Stimulated activated CD4-positive, alpha-beta T cell treated with anti-CD3 and anti-CD28 coated beads, TNF-alpha, amount 100 ng/mL, for 4 hours (primary cell): ENCODE measurements at places on chromosomes 12 and 14.

DNA sequence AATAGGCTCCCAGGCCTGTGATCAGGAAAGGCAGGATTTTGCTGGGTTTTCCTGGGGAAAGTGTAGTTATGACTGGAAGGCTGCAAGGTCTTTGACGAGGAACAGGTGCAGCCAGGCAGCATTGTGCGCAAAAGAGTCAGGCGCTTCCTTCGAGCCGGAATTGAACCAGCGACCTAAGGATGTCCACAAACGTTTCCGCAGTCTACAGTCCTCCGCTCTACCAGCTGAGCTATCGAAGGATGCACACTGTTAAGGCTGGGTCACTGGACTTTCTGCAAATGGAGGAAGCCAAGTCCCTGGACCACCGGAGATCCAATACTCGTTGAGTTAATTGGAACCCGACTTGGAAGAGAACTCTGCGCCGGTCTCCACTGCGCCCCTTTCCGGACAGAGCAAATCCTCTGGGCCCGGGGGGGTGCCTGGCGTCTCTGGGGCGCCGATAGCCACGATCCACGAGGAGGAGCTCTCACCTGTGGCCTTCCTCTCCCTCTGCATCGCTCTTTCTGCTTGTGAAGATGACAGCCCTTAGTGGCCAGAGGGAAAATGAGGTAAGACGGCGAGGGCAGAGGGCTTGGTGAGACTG is 18.4 kb upstream of the OR6S1 start:
- DNase-seq, result no peak

DNA sequence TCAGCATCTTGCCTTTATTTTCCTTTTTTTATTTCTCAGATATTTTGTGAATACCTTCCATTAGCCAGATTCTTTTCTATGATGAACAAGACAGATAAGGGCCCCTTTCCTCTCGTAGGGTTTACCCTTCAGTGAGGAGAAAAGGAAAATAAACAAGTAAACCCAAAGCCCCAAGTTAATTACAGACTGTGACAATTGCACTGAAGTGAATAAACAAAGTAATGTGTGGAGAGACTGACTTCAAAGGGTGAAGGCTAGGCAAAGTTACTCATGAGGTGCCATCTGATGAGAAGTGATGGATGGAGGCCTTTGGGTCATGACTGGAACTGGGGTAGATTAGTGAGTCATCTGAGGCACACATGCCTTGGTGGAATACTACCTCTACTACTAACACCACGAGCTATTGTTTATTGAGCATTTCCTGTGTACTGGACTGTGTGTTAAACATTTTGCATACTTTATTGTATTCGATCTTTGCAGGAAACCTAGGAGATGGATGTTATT is 143.4 kb upstream of the PRICKLE1 start:
- DNase-seq, result no peak

- no peak for DNase-seq
Observed at GRCh38 chr12:67925077-67925476, 64.2 kb upstream of the IFNG-AS1 start.

DNA sequence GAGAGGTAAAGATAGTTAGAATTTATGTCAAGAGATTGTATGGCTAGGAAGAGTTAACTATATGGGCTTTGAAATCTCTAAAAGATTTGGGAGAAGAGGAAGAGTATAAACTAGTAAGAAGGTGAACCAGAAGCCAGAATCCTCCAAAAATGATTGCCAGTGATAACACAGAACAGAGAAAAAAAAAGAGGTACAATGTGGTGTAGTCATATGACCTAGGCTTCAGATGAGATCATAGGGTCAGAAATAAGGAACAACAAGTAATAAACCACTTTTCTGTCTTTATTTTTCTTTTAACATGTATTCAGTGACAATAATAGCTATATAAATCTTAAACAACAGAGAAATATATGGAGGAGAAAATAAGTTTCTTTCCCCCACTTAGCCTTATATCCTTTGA is 2.0 kb upstream of the NECAP1 start:
- DNase-seq, result no peak

DNA sequence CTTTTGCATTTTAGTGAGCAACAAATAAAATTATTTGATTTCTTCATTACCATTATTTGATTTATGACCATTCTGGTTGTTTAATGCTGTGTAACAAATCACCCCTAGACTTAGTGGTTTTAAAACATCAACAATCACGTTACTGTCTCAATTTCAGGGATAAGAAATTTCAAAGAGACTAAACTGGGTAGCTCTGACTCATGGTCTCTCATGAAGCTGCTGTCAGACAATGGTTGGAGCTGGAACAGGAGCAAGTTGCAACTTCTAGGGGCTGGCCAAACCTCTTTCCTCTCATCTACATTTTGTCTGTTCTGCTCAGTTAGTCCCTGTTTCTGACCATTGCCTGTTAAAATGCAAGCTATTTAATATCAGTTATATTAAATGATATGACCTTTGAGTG is 517.0 kb downstream of the KCNH5 start:
- no peak for DNase-seq

DNA sequence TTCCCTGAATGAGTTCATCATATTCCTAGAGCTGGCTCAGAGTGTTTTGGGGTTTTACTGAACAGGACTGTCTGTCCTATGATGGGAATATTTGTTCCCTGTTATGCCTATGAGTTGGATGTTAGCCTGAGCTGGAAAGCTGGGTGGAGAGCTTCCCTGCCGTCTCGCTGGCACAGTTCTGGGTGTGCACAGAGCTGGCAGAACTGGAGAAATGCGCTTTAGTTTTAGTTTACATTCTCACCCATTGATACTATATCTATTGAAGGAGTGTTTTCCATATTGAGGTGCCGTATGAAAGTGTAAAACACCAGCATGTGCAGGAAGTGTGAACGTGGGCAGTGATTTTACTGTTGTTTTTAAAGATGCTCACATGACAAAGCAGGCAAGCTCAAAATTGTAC is 462.3 kb downstream of the EGLN3 start:
- DNase-seq, result no peak

GRCh38 chr12:25497021-25497420 is 56.1 kb downstream of the LMNTD1 start:
- no peak for DNase-seq

- no peak for DNase-seq
Observed at GRCh38 chr12:45666396-45666795, 63.1 kb upstream of the ARID2 start.

DNA sequence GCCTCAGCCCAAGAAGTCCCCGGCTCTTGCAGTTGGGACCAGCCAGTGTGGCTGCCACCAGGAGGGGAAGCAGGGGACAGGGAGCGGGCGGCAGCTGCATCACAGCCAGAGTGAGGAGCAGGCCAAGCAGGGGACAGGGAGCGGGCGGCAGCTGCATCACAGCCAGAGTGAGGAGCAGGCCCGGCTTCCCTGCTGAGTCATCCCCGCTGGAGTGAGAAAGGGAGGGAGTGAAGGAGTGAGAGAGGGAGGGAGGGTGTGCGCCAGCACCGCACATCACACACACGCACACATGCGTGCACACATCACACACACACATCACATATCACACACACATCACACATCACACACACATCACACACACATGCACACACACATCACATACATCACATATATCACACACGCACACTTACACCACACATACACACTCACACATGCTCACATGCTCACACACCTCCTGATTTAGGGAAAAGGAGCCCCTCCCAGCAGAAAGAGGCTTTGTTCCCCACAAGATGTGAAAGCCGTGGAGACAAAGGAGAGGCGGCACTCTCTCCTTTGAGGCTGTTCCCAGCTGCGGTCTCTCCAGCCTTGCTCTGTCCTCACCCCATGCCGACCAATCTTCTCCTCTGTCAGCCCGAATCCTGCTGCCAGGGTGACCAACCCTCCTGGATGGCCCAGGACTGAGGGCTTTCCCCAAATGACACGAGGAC is 16.7 kb upstream of the ZDHHC22 start:
- no peak for DNase-seq

- DNase-seq, result no peak
Observed at GRCh38 chr14:69010648-69011047, 31.5 kb upstream of the ACTN1 start.

GRCh38 chr12:93098077-93098476 is 169.0 kb upstream of the EEA1 start:
- peak; percentile 35 for DNase-seq

- peak; percentile 5 for DNase-seq
Observed at GRCh38 chr12:11545484-11546330, 103.8 kb upstream of the ETV6 start.

DNA sequence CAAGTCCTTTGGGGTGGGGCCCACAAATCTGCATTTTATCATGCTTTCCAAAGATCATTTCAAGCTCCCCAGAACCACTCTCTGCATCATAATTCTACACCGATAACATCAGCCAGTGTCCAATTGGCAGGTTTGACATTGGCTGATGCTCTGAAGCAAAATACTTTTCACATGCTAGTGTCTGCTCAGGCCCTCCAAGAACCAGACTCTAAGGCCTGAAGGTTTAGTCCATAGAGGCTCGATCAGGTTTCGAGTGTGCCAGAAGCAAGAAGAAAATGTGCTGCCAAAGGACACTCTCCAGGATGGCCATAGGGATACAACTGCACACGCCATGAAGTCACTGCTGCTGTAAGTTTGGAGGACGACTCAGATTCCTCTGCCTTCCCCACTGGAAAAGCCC is 280.3 kb downstream of the KSR2 start:
- DNase-seq, result no peak

- no peak for DNase-seq
Observed at GRCh38 chr12:41190338-41190737, 2.2 kb downstream of the PDZRN4 start.

GRCh38 chr12:121578230-121579189 is 2.3 kb downstream of the KDM2B start:
- DNase-seq, result no peak

- no peak for DNase-seq
Observed at GRCh38 chr12:19962192-19962591, 406.1 kb upstream of the PDE3A start.

GRCh38 chr14:75120541-75121291 is 6.1 kb downstream of the NEK9 start:
- DNase-seq, result no peak

GRCh38 chr12:15547063-15547462 is 224.8 kb downstream of the PTPRO start:
- no peak for DNase-seq

DNA sequence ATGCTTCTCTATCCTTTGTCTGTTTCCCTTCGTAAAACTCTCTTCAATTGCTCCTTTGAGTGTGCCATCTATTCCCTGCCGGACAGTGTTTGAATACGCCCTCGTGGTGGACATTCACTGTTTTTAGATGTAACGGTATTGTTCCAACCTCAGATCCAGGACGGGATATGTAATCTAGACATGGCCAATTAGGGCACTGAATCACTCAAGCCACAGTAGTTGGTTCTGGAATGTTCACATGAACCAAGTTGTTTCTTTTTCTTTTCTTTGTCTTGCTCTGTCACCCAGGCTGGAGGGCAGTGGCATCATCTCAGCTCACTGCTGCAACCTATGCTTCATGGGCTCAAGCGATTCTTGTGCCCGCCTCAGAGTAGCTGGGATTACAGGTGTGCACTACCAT is 204.2 kb upstream of the PLXNC1 start:
- no peak for DNase-seq

DNA sequence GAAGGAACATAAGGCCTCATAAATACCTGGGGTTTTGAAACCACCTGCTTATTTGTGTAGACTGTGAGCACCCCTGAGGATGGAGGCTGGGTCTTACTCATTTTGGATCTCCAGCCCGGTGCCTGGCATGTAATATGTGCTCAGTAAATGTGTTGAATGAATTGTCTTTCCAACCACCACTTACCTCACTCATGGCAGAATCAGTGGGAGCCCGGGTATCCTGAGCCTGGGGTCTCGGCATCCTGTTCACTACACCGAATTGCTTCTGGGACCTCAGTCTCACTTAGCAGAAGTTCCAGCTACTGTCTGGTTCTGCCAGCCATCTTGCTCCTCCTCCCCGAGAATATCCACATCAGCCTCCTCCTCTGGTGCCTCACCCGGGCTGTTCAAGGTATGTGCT is 43.0 kb upstream of the CCND2 start:
- DNase-seq, result no peak

DNA sequence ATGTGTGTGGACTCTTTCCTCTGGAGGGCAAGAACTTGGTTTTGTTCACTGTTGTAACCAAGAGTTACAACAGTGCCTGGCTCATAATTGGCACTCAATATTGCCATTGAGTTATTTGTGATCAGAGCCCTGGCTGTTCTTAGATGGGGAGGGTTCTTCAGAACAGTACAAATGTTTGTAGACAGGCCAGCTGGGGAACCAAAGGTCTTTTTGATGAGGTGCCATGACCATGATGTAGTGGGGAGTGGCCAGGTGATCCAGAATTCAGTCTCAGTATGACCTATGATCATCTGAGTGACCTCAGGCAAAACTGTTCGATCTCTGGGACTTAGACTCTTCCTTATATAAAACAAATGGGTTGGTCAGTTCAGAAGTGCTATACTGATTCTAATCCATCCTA is 3.3 kb upstream of the PRKAB1 start:
- DNase-seq, result no peak

GRCh38 chr12:24902511-24903328 is 46.2 kb downstream of the BCAT1 start:
- DNase-seq, result no peak

- no peak for DNase-seq
Observed at GRCh38 chr12:22738945-22739344, 114.0 kb downstream of the ETNK1 start.

DNA sequence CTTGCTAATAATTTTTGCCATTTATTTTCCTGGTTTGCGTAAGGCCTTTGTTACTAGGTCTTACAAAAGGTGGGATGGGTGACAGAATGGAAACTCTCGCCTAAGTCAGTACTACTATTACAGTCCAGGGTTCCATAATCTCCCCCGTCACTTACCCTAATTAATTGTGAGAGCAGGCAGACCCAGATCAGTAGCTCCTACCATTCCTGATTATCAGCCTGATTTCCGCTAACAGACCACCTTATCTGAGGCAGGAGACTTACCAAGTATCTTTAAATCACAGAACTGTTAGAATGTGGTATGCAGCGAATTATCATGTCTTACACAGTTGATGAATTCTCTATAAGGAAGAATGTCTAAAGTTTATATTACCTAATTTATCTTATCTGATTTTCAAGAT is 234.7 kb downstream of the FOXN3 start:
- DNase-seq, result no peak

- no peak for DNase-seq
Observed at GRCh38 chr12:16939871-16940306, 333.9 kb upstream of the LMO3 start.

DNA sequence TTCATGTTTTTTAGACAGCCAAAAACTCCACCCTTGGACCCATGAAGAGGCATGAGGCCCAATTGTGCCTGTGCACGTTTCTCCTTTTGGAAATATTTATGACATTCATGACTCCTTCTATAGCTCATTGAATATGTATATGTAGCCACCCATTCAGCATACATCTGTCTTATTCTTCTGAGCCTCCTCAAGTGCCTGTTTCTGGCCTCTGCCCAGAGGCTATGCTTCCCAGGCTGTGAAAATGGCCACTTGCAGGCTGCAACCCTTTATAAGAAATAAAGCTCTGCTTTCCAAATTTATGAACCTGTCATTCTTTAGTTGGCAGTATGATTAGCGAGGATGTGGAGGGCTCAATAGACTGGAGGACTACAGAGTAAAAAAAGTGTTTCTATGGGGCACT is 35.3 kb downstream of the TSPAN19 start:
- DNase-seq, result no peak
